ENCODE measurements at places on chromosomes 12 and 14.
A peak's percentile ranks its signal among the peaks of the same experiment; 100 is the strongest.

- DNase-seq = no peak
These were observed 134.5 kb upstream of the NAV3 start for GRCh38 chr12:77696183-77696582.

- DNase-seq = no peak
These were observed 93.3 kb upstream of the NAP1L1 start for GRCh38 chr12:76177821-76178220.

GRCh38 chr12:59087077-59087673, 166.9 kb upstream of the LRIG3 start:
- no peak for DNase-seq

- DNase-seq = no peak
These were observed 435.4 kb downstream of the TMTC2 start for GRCh38 chr12:83121897-83122622.

- no peak for DNase-seq
These were observed 1.4 kb upstream of the SMARCC2 start for GRCh38 chr12:56190695-56191155.

DNA sequence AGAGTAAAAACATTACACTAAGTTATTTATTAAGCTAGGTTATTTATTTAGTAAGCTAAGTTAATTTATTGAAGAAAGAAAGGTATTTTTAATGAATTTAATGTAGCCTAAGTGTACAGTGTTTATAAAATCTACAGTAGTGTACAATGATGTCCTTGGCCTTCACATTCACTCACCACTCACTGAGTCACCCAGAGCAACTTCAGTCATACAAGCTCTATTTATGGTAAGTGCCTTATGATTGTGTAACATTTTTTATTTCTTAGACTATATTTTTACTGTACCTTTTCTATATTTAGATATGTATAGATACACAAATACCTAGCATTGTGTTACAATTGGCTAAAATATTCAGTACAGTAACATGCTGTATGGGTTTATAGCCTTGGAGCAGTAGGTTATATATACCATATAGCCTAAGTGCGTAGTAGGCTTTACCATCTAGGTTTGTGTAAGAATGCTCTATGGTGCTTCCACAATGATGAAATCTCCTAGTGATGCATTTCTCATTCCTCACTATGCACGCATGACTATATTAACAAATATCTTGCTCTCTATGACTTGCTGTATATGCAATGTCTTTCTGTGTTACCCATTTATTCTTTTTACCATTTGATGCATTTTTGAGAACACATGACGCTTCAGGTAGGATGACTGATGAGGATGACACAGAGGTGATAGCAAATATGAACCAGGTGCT, 309.6 kb upstream of the ATXN7L3B start:
- no peak for DNase-seq

DNA sequence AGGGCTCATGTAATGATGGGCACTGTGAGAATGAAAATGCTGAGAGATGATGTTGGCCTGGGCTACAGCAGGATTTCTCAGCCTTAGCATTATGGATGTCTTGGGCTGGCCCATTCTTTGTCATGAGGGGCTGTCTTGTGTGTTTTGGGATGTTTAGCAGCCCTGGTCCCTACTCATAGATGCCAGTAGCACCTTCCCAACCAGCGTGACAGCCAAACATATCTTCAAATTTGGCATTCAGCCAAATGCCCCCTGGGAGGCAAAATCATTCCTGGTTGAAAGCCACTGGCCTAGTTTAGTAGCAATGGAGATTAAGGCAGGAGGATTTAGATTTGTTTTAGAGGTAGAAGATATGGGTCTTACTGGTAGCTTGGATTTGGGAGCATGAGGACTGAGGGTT, 26.6 kb downstream of the UBE3B start:
- DNase-seq = no peak

DNA sequence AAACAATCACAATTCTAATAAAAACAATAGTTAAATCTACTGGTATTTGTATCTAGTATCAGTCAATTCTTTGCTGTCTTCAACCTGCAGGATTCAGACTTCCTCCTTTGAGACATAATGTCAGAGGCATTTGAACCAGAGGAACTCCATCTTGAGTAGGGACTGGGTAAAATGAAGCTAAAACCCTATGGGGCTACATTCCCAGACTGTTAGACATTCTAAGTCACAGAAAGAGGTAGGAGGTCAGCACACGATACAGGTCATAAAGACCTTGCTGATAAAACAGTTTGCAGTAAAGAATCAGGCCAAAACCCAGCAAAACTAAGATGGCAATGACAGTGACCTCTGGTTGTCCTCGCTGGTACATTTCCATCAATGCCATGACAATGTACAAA, 48.2 kb upstream of the MAP3K9 start:
- DNase-seq = no peak

GRCh38 chr12:40921563-40922163, 229.4 kb downstream of the CNTN1 start:
- DNase-seq = no peak

DNA sequence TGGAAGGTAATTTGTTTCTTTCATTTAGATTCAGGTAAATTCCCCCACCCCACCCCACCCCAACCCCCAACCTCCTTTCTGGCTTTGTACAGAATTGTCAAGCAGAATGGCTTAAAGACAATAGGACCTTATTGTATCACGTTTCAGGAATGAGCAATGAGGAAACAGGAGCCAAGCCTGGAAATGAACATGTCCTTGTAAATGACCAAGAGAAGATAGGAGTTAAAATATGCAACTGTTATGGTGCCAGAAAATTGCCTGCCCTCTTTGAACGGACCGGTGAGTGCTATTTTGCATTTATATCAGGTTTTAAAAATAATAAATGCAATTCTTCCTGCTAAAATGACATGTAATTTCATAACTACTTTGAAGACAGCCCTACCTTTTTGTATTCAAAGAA, 141.6 kb upstream of the PELI2 start:
- no peak for DNase-seq

DNA sequence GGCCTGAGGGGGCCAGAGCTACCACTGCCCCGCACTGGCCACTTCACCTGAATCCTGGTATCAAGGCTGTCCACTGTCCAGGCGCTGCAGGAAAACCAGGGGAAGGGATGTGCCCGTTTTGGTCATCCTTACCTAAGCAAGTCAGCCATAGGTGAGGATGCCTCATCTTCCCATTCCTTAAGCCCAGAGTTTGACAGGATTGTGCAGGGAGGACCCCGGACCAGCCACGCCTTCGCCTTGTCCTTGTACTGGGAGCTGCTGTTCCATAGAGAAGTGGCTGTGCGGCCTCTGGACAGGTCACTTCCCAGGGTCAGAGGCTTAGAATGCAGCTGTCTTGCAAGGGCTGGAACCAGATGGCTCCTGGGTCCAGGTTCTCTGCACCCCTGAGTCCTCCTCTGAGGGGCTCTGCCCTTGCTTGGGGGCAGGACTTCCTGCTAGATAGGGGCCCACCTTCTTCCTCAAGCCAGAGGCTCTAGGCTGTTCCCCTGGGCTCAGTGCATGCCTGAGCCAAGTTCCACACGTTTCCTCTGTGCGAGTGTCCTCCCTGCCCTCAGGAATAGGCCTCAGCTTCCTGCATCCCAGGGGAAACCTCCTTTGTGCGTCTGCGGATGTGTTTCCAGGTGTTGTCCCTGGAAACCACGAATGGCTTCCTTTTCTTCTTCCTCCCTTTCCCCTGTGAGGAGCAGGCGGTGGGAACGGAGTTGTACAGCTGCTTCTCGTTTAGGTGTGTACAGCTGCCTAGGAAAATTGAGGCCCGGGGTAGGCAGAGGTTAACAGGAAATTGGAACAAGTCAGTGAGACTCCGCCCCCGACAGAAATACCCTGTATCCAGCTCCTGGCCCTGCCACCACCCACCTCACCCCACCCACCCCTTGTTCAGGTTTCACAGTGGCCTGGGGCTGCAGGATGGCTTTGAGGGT, 54.3 kb upstream of the RIN3 start:
- DNase-seq = no peak

- DNase-seq = no peak
These were observed 132.8 kb upstream of the FSCB start for GRCh38 chr14:44639781-44640385.

GRCh38 chr14:79453276-79453675, 758.0 kb downstream of the DIO2 start:
- DNase-seq = no peak

GRCh38 chr14:76929927-76930326, 98.6 kb downstream of the IRF2BPL start:
- DNase-seq = no peak

- DNase-seq = no peak
These were observed 48.8 kb upstream of the SLC38A4 start for GRCh38 chr12:46874642-46875041.

DNA sequence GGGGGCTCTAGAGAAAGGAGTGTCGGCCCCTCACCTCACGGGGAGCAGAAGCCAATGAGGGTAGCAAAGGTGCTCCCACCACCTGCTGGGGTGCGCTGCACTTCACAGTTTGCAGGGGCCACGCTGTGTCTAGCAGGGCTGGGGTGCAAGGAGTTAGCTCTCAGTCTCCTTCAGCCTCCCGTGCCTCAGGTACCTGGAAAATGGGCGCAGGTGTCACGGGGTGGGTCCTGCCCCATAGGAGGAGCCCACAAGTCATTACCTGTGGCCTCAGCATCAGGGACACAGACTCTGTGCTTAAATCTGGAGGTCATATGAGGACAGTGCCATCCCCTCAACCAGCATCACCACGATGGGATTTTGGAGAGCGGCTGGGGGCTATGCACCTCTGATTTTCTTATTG, 326.7 kb downstream of the ADGRD1 start:
- no peak for DNase-seq

DNA sequence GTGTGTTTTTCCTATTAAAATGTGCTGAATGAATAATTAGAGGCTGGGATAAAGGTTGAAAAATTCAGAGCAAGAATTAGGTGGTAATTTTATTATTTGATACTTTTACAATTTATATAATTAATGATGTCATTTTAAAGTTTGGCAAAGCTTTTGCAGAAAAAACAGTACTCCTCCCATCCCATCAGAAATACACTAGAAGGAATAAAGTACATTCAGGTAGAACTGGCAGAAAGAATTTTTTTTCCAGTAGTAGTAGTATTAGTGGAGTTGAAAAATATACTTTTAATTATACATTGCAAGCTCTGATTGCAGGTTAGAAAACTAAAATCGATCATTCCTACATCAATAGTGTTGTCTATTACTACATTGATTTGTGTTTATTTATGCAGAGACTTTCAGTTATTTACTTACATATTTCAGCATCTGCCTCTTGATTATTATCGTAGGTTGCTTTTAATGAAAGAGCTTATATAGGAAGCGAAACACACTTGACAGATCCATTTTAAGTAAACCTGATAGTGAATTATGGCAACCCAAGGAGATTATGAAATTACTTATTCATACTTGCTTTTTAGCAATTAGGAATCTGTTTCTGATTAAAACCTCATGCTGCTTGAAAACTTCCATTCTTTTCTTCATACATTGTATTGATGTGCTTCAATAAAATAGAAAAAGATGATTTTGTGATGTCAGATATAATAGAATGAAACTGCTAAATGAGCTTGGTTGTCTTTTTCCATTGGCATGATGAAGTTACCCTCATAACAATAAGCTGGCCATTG, 10.1 kb downstream of the FOXG1 start:
- DNase-seq = no peak

DNA sequence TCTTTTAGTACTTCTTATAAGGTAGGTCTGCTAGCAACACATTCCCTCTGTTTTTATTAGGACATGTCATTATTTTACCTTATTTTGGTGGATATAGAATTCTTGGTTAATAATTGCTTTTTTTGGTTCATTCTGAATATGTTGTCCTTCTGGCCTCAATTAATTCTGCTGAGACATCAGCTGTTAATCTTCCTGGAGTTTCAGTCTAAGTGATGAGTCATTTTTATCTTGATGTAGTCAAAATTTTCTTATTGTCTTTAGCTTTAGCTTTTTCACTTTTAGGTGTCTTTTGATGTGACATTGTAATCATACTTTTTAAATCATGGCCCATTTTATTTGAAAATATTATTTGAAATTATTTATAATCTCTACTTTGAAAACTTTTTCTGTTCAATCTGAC, 104.9 kb upstream of the PMCH start:
- no peak for DNase-seq

- no peak for DNase-seq
These were observed 23.7 kb downstream of the YLPM1 start for GRCh38 chr14:74786796-74787315.

DNA sequence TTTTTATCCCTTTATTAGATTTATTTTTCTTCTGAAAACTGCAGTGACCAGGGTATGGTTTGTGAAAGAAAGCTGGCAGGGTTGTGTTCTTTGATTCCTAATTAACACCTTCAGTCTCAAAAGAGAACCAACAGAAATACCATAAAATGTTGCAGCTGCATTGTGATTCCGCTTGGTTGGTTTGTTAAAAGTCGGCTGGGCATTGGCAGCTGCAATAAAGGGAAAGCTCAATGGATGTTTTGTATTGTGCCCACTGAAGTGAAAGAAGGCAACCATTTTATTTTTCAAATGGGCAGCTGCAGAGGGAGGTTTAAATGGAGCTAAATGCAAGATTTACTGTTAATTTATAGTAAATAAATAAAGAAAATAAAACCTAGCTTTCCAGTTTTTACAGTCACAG, 16.7 kb downstream of the LGR5 start:
- DNase-seq = no peak

- no peak for DNase-seq
These were observed 2.3 kb downstream of the KLRG1 start for GRCh38 chr12:8991371-8992345.

DNA sequence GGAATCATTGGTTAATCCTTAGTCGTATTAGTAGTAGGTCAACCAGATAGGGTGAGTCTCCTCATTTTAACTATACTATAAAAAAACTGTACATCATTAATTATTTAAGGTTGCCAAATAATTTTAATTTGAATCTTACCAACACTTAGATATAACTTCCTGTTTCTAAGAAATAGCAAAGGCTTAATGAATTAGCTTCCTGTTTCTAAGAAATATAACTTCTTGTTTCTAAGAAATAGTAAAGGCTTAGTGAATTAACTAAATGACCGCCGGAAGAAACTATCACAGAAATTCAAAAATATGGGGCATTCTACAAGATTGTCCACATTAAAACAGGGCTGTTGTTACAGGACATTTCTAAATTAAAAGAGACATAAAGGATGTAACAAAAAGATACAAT, 392.9 kb upstream of the FOXG1 start:
- no peak for DNase-seq

- DNase-seq = no peak
These were observed 908.6 kb downstream of the TRHDE start for GRCh38 chr12:73180734-73181133.

- DNase-seq = peak; percentile 86
These were observed 16.9 kb downstream of the ASB2 start for GRCh38 chr14:93959239-93960107.
